ENCODE measurements at places on chromosomes 3 and 15.

DNA sequence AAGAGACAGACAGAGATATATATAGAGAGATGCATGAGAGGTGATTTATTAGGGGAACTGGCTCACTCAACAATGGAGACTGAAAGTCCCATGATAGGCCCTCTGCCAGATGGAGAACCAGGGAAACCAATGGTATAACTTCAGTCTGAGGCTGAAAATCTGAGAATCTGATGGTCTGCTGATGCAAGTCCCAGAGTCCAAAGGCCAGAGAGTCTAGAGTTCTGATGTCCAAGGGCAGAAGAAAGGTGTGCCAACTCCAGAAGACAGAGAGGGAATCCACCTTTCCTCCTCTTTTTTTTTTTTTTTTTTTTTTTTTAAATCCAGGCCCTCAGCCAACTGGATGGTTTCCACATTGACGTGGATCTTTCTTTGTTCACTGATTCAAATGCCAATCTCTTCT is 197.9 kb upstream of the MEIS2 start:
- DNase-seq: no peak

- no peak for DNase-seq
Measured at GRCh38 chr3:158355623-158356588, 215.1 kb upstream of the MLF1 start.

DNA sequence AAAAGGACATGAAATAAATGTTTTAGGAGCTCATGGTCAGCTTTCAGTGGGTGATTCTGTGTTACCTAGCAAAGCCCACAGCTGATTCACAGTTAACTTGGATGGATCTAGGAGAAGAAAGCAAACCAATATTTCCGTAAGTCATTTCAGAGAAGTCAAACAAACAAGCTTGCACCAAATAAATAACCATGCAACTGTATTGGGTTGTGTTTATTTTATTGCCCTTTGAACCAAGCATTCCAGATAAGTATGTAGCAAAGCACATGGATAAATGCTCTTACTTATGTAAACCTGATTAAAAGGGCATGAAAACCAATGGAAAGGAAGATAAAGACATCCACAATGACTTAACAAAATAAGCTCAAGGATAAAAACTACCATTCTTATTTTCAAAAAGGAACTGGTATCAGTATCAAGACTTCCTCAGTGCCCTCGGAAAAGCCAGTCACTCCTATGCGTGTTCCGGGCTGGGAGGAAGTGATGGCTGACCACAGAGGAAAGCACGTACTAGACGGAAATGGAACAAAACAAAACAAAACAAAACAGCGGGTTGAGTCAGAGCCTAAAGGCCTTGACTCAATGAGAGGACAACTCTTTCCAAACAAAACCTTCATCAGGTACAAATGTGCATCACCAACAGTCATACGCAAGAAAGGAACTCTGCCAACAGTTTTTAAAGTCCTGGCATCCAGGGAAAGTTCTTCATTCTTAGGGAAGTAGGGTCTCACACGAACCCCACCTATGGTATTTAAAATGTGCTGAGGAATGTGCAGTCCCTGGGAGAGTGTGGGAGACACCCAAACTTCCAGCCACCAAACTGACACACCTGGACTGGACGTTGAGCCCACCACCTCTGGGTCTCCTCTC is 103.3 kb downstream of the SNRK start:
- peak; percentile 83 for DNase-seq

DNA sequence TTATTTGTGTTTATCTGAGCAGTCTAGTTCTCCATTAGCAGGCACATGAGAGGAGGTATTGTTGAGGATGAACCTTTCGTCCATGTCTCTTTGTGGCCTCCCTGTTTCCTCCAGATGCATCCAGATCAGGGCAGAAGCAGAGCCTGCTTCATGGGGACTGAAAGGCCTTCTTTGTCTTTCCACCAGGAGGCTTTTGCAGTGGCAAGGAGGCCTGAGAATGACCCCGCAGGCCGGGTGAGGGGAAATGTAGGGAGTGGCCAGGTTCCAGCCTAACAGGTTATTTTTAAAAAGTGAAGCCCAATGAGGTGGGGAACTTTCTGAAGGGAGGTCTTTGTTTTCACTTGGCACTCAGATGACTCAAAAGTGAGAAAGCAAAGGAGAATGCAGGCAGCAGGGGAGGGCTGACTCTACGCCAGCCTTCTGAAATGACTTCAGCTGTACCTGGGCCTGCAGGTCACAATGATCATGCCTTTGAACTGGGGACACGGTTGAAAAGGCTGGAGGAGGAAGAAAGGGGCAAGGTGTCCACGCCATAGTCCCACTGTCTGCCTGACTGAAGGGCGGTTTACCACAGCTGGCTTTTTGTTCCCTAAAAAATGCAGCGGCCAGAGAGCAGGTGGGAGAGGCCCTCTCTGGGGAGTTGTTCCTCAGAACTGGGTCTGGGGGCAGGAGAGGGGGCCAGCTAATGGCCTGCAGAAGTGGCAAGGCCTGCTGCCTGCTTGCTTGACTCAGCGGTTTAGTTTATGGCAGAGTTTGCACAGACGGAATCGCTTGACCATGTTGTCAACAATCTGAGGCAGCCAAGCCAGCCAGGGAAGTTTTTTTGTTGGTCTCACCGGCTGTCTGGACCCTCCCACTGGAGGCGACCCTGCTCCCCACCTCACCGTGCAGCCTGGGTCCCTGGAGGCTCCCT is 28.7 kb downstream of the CMTM7 start:
- peak; percentile 58 for DNase-seq

DNA sequence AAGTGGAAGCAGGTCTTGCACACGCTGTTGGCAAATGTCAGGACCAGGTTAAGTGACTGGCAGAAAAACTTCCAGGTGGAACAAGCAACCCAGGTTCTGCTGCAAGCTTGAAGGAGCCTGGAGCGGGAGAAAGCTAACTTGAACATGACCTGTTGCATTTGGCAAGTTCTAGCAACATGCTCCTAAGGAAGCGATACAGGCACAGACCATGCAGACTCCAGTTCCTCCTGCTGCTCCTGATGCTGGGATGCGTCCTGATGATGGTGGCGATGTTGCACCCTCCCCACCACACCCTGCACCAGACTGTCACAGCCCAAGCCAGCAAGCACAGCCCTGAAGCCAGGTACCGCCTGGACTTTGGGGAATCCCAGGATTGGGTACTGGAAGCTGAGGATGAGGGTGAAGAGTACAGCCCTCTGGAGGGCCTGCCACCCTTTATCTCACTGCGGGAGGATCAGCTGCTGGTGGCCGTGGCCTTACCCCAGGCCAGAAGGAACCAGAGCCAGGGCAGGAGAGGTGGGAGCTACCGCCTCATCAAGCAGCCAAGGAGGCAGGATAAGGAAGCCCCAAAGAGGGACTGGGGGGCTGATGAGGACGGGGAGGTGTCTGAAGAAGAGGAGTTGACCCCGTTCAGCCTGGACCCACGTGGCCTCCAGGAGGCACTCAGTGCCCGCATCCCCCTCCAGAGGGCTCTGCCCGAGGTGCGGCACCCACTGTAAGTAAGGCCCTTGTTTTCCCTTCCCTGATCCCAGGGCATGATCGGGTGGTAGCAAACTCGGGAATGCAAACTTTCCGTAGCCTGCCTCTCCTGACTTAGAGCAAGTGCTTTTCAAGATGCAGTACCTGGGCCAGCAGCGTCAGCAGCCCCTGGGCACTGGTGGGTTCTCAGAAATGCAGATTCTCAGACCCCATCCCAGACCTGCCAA is 759 bp downstream of the GALNT15 start:
- DNase-seq: peak; percentile 37

- DNase-seq: no peak
Measured at GRCh38 chr15:52002351-52002750, 16.7 kb upstream of the MAPK6 start.

DNA sequence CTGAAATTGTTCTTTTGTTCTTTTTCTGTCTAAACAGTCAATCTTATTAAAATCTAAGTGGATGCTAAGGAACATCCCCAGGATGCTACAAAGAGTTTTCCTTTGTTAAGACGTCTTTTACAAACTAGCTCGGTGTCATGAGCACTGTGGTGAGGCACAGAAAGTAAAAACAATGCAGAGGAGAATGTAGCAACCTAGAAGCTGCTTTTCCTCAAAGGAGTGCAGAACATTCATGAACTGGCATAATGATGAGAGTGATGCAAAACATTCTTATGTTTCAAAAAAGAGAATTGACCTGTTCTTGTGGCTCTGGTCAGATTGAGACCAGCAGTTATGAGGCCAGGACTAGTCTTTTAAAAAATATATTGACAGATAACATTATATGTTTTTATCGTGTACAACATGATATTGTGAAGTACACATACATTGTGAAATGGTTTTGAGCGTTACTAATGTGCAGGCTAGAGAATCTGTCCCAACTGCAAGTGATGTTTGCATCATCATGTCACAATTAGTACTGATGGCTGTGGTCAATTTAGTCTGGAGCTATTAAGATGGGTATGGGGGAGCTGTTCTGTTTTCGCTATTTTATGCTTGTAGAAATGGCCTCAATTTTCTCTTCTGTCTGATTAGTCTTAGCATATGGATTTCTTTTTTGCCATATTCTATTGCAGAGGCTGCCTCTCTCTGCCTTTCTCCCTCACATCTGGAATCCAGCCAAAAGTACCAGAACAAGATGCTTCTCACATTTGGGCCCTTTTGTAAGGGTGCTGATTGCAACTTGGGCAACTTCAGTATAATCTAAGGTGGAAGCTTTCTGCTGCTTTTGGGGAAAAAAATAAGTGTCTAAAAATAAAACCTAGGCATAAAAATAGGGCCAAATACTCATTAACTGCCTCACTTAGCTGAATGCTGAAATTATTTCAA is 50.2 kb downstream of the HHLA2 start:
- DNase-seq: no peak

GRCh38 chr3:31724116-31724515 is 191.4 kb downstream of the STT3B start:
- no peak for DNase-seq

- DNase-seq: no peak
Measured at GRCh38 chr3:4292301-4292700, 10.9 kb upstream of the SETMAR start.

DNA sequence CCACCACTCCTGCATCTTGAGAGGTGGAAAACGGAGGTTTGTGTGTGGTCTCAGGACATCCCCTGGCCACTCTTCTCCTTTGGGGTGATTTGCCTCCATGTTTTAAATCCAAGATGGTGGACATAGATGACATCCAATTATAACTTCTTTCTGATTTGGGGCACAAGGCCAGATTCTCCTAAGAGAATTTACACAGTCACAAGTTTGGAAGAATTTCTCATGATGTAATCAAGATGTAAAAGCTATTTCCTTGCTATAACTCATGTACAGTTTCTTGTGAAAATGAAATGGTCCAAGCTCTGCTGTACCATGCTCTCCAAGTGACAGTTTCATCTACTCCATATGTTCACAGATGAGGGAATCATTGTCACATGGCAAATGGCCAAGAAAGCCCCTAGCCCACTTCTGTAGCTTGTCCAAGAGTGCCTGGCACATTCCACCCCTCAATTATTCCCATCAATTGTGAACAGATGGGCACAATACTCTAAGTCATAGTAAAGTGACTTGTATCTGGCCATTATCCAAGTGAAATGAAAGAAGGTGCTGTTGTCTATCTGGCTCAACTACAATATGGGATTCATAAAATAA is 134.6 kb upstream of the ROPN1 start:
- no peak for DNase-seq

DNA sequence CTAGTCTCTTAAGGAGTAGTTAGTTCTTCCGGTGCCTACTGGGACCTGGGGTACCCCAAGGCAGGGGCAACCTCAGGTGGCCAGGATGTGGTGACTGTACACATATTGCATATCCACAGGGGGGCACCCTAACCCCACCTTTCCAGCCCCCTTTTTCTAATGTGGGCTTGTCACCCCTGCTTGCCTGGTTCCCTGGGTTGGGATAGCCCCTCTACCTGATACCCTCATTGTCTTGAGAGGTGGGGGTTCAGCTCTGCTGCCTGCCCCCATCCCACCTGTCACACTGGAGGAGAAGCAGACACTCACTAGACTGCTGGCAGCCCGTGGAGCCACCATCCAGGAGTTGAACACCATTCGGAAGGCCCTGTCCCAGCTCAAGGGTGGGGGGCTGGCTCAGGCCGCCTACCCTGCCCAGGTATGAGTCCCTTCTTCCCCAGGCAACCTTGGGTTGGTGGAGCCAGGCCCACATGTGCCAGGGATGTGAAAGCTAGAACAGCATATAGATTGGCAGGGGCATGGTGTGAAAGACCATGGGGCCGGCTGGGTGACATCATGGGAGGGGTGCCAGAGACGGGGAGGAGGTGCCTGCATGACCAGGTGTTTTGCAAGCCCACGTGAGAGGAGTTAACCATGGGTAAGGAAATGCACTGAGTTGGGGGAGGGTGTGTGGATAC is 4.0 kb downstream of the GLYCTK start:
- DNase-seq: no peak

GRCh38 chr3:64104006-64104405 is 80.7 kb upstream of the PSMD6 start:
- no peak for DNase-seq

DNA sequence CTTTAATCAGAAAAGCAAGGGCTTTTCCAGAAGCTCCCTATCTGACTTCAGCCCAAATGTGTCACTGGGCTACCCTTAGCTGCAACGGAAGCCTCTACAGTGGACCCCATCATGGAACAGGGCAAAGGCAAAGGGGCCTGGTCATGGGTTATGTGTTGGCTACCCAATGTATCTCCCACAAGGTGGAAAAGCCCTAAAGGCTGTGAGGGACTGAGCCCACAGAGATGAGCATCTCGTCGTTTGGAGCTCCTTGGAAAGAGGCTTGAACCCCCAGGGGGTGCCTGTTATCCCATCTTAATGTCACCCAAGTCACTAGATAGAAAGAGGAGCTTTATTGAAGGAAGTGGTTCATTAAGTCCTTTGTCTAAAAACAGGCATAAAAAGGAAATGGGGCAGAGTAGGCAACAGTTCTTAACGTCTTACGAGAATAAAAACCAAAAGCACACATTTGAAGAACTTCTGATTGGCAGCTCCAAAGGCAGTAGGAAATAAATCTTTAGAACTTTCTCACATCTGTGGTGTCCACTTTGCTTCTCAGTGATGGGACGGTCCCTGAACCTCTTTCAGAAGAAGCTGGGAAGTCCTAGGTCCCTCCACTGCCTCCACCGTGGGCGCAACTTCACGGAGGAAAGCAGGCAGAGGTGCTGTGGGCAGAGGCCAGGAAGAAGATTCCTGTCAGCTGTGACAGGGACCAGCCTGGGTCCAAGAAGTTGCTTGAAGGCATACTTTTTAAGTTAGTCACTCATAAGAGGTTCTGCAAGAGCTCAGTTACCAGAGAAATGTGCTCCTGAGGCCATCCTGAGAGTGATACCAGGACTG is 93.7 kb downstream of the MYLK start:
- DNase-seq: no peak

- DNase-seq: peak; percentile 30
Measured at GRCh38 chr15:79849789-79850188, 47.0 kb downstream of the MTHFS start.

- DNase-seq: no peak
Measured at GRCh38 chr15:67902579-67903009, 62.7 kb upstream of the RNU6-1 start.

GRCh38 chr3:153974614-153975013 is 146.6 kb upstream of the ARHGEF26 start:
- no peak for DNase-seq

GRCh38 chr3:126964950-126965349 is 18.0 kb upstream of the PLXNA1 start:
- peak; percentile 41 for DNase-seq

GRCh38 chr3:52495777-52496602 is 852 bp downstream of the STAB1 start:
- peak; percentile 42 for DNase-seq

GRCh38 chr15:70035051-70035718 is 62.5 kb downstream of the TLE3 start:
- DNase-seq: no peak

GRCh38 chr3:113275929-113276750 is 64.8 kb downstream of the BOC start:
- no peak for DNase-seq

- no peak for DNase-seq
Measured at GRCh38 chr15:99121691-99122410, 17.0 kb downstream of the SYNM start.

Measured in upper lobe of left lung (tissue), 6 donors.